GM23338 (cell line): ENCODE measurements at places on chromosomes 1 and 21. TPM values are rescaled to one million over a fixed set of nuclear protein-coding genes. Genes with fewer than 3 reads are reported as not detected.

GRCh38 chr1:78068681-78069283, 23.0 kb downstream of the GIPC2 start:
- no peak for DNase-seq

DNA sequence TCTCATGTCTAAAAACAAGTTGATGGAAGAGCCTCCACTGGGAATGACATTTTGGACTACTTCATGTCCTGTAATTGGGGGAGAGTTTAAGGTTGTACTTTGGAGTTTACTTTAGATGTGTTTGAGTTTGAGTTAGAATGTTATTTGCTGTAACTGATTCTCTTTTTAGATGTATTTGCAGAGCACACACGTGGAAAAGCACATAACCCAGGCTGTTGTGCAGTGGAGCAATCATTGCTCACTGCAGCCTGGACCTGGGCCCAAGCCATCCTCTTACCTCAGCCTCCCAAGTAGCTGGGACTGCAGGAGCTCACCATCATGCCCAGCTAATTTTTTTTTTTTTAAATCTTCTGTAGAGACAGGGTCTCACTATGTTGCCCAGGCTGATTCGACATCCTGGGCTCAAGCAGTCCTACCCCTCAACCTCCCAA, 36.7 kb upstream of the SH3D21 start:
- DNase-seq, result no peak

GRCh38 chr1:83900524-83900923, 98.4 kb downstream of the TTLL7 start:
- no peak for DNase-seq

DNA sequence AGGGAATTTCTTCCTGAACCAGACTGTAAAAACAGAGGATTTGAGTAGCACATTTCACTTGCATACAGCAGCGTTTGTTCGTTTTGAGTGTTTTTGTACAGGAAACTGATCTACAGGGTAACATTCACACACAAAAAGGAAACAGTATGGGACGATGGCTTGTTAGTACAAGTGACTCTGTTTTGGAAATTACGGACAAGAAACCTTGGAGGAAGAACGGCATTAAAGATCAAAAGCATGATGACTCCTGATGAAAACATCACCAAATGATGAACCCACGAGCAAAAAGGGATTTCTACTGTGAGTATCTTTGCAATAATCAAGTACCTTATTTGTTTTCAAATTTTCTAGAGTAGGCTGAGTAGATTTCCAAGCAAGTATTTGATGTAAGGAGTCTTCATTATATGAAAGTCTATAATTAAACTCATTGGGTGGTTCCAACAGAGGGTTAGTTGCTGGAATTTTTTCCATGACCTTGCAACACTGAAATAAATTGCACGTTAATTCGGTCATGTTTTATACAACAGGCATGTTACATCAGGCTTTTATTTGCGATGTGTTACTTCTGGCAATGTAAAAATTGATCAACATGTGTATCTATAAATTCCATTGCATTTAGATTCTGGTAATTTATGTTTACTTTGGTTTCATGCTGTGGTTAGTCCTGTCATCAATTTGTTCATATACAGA, 76.7 kb upstream of the KCNK2 start:
- no peak for DNase-seq

DNA sequence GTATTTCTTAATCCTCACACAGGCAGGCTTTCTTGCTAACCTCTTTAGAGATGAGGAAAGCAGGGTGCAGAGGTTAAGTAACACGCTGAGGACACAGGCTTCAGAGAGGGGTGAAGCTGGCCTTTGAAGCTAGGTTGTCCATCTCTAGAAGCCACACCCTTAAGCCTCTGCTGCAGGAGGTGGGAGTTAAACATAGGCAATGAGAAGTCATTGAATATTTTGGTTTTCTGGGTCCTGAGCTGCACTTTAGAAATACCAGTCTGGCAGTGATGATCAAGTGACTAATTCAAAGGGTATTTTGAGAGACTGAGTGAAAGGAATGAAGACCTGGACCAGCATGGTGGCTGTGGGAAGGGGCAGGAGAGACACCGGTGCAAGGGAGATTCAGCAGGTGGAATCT, 9.9 kb downstream of the KCNJ15 start:
- DNase-seq, result no peak

DNA sequence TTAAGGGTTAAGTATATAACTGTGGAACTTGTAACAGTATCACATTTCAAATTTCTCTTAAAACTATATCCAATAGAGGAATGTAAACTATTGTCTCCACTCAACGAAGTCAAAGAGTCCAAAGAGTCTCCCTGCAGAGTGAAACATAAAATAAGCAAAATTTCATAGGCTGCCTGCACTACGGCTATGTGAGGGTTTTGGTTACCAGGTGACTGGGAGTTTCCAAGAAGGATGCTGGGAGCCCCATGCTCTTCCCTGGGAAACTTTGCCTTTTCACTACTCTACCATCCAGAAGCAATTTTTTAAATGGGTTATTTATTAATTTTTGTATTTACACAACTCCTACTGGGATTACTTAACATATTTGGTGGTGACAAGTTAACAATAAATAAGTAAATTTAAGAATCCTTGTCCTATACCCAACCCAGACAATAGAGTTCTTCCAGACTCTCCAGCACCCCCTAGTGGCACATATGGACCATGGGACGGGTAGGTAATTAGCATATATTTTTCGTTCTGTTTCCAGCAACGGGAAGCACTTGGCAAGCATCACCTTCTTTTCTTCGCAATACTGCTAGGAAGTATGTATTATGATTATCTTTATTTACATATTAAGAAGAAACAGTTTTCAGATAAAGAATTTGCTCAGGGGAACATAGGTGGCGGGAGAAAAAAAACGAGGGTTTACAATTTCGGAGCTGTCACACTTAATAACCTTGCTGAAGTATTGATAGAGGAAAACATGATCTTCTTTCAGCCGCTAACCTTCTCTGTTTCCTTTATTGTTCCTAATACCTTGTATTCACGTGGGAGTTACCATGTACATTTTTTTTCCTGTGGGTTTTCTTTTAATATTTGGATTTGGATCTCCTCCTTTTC, 3.5 kb downstream of the FMO2 start:
- DNase-seq, result peak; percentile 92

DNA sequence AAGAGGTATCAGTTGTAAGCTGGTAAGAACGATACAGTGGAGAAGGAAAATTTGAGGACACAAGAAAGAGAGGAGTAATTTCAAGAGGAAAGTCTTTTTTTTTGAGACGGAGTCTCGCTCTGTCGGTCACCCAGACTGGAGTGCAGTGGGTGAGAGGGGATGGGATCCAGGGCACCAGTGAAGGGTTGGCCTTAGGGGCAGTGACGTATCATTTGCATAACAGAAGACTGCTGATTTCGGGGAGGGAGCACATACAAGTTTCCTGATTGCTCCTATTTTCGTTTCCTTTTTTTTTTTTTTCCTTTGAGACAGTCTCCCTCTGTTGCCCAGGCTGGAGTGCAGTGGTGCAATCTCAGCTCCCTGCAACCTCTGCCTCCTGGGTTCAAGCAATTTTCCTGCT, 4.2 kb downstream of the S100A13 start:
- peak; percentile 48 for DNase-seq

GRCh38 chr1:83905315-83905907, 93.5 kb downstream of the TTLL7 start:
- DNase-seq, result peak; percentile 45

DNA sequence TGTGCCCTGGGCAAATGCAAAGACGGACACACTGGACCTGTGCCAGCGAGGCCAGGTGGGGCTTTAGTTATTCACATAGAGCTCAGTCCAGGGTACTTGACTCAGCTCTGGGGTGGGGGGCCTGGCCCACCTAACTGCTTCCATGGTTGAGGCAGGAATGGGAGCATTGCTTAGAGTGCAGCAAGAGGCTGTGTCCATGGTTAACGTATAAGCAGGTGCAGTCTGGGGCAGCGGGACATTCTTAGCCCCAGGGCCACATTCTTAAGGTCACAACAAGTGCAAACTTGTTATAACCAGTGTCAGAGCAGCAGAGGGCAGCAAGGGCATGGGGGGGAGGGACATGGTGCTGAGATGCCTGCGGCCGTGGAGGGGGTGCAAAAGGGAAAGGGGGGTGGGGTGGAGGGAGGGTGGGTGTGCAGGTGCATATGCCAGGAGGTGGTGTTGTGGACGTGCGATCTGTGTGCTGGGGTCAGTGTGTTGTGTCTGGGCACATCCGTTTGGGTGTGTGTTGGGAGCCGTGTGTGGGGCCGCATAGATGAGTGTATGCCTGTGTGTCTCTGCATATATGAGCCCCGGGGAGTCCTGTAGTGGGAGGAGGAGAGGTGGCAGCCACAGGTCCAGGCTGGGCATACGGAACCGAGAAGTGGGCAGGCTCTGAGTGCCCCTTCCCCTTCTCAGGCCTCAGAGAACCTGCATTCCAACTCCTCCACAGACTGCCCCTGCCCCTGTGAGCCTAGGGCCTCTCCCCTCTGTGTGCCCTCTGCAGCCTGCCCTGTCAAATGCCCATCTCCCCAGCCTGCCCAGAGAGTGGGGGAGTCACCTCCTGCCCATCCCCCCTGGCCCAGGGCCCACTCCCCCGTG, 8.4 kb downstream of the KCNJ10 start:
- DNase-seq, result peak; percentile 77

DNA sequence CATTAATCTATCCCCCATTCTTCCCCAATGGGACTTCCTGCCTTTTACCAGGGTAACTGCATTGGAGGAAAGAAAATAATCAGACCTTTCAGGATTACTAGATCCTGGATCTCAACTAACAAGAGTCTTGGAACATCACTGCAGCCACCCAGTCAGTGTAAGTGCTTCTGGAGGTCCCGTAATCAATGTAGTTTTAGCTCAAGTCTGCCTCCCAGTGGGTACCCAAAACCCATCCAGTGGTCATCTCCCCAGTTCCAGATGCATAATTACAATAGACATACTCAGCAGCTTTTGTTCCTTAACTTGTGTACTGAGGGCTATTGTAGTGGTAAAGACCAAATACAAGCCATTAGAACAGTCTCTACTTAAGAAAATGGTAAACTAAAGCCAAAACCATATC, 319.1 kb downstream of the GPATCH2 start:
- DNase-seq, result peak; percentile 65

GRCh38 chr1:175717610-175718540, 25.5 kb downstream of the TNR start:
- DNase-seq, result no peak

GRCh38 chr1:57214951-57215575, 208.8 kb downstream of the DAB1 start:
- peak; percentile 42 for DNase-seq

- no peak for DNase-seq
Measured at GRCh38 chr1:35533586-35533985, 23.6 kb downstream of the KIAA0319L start.

- DNase-seq, result peak; percentile 65
Measured at GRCh38 chr1:185720633-185721272, 13.4 kb upstream of the HMCN1 start.

DNA sequence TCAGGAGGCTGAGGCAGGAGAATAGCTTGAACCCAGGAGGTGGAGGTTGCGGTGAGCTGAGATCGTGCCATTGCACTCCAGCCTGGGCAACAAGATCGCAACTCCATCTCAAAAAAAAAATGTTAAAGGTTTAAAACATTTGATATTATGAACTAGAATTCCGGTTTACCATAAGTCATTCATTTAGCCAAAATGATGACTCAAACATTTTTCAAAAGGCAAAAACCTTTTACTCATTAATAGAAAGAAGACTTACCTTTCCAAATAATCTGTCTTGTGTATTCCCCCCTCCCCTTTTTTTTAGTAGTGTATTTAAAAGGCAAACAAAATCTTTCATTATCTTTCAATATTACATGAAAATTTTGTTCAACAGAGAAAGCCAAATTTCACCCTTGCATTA, 8.2 kb upstream of the MRPL55 start:
- no peak for DNase-seq

DNA sequence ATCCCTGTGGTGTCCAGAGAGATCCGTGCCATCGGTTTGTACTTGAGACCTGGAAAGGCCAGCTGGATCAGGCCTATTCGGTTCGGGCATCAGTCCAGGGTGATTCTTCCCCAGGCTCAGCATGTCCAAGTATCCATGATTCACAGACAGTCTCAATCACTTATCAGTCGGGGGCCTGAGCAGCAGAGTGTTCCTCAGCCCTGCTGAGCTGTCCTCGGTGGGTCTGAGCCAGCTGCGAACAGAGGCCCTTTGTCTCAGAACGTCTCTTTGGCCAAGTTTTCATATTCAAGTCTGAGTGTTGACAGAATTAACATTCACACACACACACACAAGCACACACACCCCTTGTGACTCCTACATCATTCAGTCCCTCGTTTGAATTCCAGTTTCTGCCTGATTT, 33.4 kb upstream of the OSBPL9 start:
- no peak for DNase-seq

DNA sequence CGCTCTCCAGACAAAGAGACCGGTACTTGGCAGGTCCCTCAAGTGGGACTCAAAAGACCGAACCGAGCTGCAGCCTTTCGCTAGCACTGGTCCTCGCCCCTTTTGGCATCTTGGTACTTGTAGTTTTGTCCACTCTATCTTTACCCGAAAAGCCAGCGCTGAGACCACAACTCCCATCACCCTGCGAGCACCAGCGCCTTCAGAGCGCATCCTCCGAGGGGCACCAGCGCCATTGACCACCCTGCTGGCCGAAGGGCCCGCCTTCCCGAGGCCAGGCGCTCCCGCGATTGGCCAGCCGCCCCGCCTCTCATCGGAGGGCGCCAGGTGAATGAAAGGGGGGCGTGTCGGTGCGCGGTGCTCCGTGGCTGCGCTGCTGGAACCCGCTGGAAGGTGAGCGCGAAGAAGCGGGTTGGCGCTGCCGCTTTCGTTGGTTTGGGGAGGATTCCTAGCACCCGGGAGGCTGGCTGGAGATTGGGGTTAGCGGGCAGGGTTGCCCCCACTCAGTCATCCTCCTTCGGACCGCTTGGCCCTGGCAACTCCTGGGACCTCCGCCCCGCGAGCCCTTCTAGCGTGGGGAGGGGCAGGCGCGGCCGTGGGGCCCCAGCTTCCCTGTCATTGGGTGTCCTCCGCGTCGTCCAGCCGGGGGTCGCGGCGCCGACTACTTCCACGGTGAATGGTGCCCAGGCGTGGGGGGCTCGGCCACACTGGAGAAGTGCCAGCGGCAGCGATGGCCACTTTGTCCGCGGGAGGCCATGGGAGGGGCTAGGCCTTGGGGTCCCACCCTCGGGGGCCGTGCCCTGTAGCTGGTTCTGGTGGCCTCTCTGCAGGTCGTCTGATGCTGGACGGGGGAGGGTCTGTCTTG, at the start of gene ZBTB8B:
Gene ZBTB8B, plus strand, starts transcription at position 357 of the 862 bp plus-strand sequence. CDS start 5,553 bp downstream, outside the sequence.
- peak; percentile 99 for DNase-seq

DNA sequence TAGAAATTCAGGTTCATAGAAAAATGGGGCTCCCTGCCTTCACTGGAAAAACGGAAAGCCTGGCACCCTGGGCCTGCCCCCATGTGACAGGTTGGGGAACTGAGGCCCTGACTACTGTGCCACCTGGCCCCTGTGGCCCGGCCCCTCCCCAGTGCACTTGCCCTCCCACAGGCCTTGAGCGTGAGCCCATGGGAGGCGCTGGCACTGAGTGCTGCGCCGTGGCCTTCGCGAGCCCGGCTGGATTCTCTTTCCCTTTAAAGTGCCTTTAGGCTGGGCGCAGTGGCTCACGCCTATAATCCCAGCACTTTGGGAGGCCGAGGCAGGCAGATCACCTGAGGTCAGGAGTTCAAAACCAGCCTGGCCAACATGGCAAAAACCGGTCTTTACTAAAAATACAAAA, 45.7 kb downstream of the SLC37A1 start:
- DNase-seq, result no peak

Gene NHLH1
- 0.50 and 0.69 TPM in 2 replicates for total RNA-seq

Gene CELA3B
- not detected in 2 replicates for total RNA-seq

Gene SYPL2
- total RNA-seq, result 0.49 and 1.6 TPM in 2 replicates

Gene OR4F16
- total RNA-seq, result not detected in 2 replicates

Gene PDIK1L
- total RNA-seq, result 3.0 and 4.3 TPM in 2 replicates

Gene OR2T35
- not detected in 2 replicates for total RNA-seq

Gene FAM72C
- total RNA-seq, result 2.6 and 4.0 TPM in 2 replicates
